Mucosa of gallbladder (tissue), 1 donor: ENCODE measurements at places on chromosomes 5 and 9.

GRCh38 chr9:78927099-78927940 lies 630.4 kb downstream of the PSAT1 start:
- DNase-seq, result no peak

DNA sequence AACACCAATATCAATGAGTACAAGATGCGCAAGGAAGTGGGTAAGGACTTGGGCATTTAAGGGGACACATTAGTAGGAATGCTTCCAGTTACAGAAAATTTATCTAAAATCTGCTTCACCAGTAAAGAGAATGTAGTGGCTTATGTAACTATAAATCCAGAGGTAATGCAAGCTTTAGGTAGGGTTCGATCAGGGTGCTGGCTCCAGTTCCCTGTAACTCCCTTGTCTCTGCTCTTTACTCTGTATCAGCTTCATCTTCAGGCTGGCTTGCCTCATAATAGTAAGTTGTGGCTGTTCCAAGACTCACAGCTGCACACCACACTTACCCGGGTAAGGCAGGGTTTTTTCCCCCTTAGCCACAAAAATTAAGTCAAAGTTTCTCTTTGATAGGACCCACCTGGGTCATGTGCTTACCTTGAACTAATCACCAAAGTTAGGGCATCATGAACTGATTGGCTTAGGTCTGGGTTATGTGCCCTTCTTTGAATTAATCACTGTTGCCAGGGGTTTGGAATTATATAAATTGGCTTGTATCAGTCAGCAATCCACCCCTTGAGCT lies 35.5 kb downstream of the ARHGEF37 start:
- DNase-seq, result no peak

- no peak for DNase-seq
These were observed 21.0 kb upstream of the C5orf58 start for GRCh38 chr5:170211575-170212334.

GRCh38 chr5:1751864-1752822 lies 47.5 kb downstream of the MRPL36 start:
- DNase-seq, result no peak

DNA sequence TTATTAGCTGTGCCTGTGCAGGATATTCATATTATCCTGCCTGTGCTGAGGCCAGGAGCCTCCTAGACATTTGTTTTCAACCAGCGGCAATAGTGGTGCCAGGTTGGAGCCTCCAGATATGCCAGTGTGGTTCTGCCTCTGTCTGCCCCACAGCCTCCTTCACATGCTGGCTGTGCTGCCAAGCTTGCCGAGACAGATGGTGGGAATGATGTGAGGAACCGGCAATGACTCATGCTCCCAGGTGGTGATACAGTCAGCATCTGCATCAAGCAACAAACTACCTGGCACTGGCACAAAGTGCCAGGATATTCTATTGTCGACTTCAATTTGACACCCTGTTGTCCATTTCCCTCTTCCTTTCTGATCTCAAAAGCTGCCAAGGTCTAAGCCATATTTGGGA lies 285.7 kb downstream of the CHSY3 start:
- no peak for DNase-seq

GRCh38 chr5:13250464-13251291 lies 693.8 kb downstream of the DNAH5 start:
- DNase-seq, result peak; percentile 19

- no peak for DNase-seq
These were observed 36.4 kb upstream of the TNFAIP8 start for GRCh38 chr5:119319401-119319800.

DNA sequence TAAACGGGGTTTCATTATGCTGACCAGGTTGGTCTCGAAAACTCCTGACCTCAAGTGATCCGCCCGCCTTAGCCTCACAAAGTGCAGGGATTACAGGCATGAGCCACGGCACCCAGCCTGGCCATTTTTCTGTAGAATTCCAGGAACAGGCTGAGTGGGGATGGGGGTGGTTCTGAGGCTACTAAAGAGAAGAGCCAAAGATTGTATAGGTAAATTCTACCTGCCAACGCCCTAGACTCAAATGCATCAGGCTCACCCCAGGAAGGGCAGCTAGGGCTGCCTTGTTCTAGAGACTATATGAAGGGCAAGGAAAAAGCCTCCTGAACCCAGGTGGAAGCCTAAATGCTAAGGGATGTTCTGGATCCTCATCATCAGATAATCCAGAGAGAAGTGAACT lies 1.6 kb upstream of the C5orf52 start:
- DNase-seq, result no peak

- DNase-seq, result no peak
These were observed 2.3 kb upstream of the PTPDC1 start for GRCh38 chr9:94081864-94082463.

DNA sequence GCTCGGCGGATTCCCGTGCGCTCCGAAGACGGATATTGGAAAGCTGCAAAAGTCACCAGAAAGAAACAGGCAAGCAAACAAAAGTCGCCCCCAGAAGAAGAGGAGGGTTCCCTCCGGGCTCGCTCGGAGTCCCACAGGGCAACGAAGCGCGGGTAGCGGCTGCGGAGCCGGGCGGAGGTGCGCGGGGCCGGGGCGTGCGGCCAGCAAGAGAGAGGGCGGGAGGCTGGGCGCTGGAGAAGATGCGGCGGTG lies at the start of gene FBN2:
TSS of gene FBN2 (minus strand) at position 246 of the 250 bp plus-strand sequence. CDS start 642 bp downstream, outside the sequence.
- no peak for DNase-seq

- no peak for DNase-seq
These were observed 182.9 kb downstream of the SREK1 start for GRCh38 chr5:66327008-66327407.

DNA sequence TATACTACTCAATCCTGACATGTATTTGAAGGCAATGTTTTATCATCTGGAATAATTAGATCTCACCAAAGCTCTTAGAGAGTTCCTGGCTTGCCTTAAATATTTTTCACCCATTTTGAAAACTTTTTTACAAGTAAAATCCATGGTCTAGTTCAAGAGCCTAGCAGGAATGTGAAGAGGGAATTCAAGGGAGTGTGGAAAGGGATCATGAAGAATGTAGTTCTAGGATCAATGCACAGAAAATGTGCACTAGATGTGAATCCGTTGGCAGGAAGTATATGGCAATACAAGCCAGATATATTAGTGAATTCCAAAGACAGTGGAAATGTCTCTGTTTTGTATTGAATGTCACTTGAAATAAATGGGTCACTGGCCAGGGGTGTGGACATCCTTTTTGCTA lies 167.9 kb upstream of the MOCS2 start:
- no peak for DNase-seq

- DNase-seq, result peak; percentile 34
These were observed 9.9 kb downstream of the PRDM6 start for GRCh38 chr5:123098767-123099513.

DNA sequence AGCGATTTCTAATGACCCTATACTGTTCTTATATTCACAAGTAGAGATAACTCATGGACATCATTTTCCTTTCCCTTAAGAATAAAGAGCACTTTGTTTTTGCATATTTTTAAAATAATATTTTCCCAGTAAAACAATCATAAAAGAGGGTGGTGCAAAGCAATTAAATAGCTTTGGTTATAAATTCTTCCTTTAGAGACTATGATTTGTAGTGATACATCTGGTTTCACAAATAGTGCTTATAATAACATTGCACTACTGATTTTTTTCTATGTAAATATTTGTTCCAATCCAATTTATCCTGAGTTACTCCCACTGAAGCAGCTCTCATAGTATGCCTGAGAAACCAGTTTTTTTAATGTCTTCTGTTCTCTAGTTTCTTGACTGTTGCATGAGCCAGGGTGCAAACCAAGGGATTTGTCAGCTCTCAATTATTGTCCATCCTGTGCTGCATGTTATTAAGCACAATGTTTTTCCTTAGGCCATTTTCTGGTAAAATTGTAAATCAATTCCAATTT lies 74.7 kb downstream of the LURAP1L start:
- DNase-seq, result no peak

GRCh38 chr5:438481-438981 lies 4.4 kb upstream of the EXOC3 start:
- DNase-seq, result no peak

- no peak for DNase-seq
These were observed 611.7 kb upstream of the FTMT start for GRCh38 chr5:121239951-121240350.

- DNase-seq, result no peak
These were observed 72.2 kb upstream of the FAM169A start for GRCh38 chr5:74938250-74938933.

DNA sequence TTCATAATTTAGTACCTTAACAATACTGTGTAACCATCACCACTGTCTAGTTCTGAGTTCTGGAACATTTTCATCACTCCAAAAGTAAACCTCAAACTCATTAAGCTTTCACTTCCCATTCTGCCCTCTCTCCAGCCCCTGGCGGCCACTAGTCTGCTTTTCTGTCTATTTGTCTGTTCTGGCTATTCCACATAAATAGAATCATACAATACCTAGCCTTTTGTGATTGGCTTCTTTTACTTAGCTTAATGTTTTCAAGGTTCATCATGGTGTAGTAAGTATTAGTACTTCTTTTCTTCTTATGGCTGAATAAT lies 138.7 kb downstream of the RAPGEF6 start:
- no peak for DNase-seq

DNA sequence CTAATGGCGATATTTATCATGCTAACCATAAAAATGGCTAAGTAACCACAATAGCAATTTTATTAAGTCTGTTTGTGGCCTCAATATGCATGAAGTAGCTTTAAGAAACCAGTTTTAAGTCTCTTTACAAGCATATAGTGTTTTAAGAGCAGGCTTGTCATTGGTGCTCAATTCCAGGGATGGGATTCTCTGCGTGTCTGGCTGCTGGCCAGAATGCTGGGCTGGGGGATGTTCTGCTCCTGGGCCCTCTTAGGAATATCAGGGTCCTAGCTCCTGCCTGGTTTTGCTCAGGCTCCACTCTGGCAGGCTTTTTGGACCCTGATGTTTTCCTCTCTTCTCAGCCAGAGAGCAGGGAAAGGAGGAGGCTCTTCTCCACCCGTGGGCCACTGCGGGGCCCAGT lies 127.2 kb downstream of the PDE8B start:
- DNase-seq, result no peak

GRCh38 chr5:2574155-2574554 lies 177.3 kb downstream of the IRX2 start:
- DNase-seq, result no peak

DNA sequence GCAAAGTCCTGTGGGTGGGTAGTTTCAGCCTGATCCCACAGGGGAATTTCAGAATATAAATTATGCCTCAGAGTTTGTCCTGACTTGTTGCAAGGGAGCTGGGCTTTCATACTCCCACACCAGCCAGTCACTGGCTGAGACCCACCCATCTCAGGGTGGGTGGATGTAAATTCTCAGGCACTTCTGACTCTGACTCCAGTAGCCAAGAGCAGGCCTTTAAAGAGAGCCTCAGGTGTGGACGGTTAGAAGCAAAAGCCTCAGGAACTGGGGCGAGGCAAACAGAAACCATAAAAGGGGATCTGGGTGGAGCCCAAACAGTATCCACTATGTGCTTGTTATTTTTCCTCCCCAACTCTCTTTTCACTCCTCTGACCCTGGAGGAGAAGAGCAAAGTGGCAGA lies 28.6 kb upstream of the FBXW11 start:
- DNase-seq, result no peak

DNA sequence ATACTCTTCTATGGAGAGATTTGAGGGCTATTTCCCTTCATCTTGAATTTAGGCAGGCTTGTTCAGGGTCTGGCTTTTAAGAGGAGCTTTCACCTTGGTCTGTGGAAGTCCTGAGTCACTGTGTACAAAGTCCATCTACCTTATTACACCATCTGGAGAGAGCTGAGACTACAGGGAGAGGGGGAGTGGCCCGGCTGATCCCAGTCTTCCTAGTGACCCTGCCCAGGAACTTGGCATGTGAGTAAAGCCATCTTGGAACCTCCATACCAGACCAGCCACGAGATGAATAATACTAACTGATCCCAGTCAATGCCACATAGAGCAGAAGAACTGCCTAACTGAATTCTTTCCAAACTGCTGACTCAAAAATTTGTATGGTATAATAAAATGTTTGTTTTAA lies 8.4 kb upstream of the IL6ST start:
- DNase-seq, result peak; percentile 81
